Fibroblast of skin of back (primary cell): ENCODE measurements at places on chromosomes 16 and 17.

DNA sequence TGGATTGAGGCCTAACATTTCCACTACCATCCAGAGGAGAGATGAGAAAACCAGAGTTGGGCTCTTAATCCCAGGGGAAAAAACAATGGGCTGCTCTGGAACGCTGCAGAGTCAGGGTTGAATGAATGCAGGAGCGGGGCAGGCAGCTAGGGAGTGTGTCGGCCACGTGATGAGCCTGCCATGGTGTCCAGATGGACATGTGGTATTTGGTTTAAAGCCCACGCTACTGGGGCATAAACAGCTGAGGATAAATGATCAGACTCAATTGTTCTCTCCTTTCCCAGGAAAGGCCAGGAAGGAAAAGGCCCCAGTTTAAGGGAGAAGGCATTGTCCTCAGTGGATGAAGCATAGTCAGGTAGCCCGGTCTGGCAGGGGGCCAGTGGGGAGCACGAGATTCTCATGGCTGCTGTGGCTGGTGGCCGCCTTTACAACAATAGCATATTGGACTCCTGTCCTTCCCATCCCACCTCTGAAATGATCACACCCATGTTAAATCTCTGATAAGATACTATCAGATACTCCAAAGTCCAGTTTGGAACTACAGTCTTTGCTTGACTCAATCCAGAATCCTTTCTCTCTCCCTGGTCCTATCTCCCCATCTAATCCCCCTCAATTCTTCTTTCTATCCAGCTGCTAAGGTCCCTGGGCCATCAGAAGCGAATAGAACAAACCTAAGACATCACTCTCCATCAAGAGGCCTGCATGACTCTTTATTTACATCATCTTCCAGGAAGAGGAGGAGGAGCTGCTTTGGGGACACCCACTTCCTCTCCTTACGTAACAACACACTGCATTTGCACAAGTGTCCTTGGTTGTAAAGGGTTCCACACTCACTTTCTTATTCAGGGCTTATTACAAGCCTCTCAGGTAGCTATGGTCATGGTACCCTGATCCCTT is 20.4 kb downstream of the CA4 start:
- DNase-seq = peak; percentile 56

GRCh38 chr17:47230864-47231263 is 21.7 kb downstream of the MYL4 start:
- no peak for DNase-seq

DNA sequence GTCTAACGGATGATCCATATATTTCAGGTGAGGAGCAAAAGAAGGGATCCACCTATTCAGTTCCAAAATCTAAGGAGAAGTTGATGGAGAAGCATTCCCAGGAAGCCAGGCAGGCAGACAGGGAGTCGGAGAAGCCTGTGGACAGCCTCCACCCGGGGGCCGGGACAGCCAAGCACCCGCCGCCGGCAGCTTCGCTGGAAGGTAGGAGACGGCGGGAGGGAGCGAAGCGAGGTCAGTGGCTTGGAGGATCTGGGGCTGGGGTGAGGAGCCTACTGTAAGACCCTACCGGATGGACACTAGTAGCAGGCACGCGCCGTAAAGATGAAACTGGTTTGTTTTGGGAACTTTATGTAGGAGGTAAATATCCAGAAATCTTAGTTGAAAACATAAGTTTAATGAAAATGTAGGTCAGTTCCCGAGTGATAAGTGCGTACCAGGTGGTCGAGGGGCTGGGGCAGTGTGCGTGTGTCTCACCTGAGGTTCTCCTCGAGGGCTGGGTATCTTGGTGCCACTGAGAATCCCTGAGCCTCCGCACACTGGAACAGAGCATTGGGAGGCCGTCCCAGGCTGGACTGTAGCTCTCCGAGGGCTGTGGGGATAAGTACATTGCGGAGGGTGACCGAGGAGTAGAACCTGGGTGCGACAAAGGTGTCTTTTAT is 714 bp downstream of the SPATA33 start:
- peak; percentile 10 for DNase-seq

GRCh38 chr17:73336408-73337329 is 24.9 kb upstream of the CDC42EP4 start:
- DNase-seq = no peak

- no peak for DNase-seq
Observed at GRCh38 chr17:10081571-10082169, 116.7 kb downstream of the GAS7 start.

- DNase-seq = no peak
Observed at GRCh38 chr17:79372470-79373238, 238.2 kb downstream of the RBFOX3 start.

DNA sequence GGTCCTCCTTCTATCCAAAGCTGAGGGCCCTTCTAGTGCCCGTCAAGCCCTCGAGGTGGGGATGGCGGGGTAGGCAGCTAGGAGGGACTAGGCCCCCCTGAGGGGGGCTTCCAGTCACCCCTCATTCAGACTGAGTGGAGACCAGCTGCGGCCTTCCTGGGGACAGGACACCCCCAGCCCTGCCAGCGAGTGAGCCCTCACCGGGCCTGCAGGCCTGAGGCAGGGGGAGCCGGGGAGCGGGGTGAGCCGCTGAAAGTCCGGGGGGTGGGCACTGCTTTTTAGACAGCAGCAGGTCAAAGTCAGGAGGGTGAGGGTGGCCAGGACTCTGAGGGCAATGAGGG is 8.7 kb upstream of the KREMEN2 start:
- DNase-seq = no peak

DNA sequence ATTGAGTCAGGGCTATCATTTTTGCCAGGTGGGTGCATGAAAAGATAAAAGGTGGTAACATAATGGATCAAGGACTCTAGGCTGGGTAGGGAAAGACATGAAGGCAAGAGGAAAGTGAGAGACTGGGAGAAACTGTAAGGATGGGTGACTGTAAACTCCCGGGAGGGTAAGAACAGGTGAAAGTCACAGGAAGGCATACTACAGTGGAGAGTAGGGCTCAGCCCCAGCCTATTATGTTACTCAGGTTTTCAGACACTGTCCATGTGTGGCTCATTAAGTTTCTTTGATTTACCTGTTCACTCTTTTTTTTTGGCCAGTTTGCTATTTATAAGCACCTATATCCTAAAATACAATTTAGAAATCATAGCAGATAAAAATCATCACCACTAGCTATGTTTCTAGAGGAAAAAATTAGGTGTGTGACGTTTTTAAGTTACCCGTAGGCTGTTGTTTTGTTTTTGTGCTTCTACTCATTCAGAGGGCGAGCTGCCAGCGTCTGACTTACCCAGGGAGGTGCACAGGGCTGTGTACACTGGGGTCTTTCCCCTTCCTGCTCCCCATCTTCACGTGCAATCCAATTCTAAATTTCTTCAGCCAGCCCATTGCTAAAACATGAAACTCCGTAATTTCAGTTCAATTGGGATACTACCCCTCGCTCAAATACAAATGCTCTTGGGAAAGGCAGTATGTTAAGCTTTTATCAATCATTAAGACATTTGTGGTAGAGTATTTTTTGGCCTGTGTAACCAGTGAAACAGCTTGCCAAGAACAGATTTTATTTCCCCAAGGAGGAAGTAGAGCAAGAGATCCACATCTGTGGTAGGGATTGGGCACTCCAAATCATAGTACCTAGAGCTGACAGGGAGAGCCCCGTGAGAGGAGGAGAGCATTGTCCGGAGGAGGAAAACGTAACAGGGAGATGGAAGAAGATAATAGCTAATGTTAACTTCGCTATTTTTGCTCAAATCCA is 21.7 kb upstream of the VWA3A start:
- DNase-seq = no peak
